Mesenchymal stem cell (in vitro differentiated cells and primary cell): ENCODE measurements at places on chromosomes 4 and X.
A peak's percentile ranks its signal among the peaks of the same experiment; 100 is the strongest.

DNA sequence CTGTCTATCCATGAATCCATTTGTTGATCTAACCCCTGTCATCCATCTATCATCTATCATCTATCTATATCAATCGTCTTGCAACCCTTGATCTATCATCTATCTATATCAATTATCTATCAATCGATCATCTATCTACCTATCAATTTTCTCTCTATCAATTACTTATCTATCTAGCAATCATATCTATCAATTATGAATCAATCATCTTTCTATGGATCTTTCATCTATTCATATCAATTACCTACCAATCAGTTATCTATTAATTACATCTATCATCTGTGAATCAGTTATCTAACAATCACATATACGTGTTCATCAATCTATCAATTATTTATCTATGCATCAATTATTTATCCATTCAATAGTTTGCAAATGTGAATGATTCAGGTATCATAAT lies 24.5 kb upstream of the ASMTL start:
- no peak for DNase-seq

DNA sequence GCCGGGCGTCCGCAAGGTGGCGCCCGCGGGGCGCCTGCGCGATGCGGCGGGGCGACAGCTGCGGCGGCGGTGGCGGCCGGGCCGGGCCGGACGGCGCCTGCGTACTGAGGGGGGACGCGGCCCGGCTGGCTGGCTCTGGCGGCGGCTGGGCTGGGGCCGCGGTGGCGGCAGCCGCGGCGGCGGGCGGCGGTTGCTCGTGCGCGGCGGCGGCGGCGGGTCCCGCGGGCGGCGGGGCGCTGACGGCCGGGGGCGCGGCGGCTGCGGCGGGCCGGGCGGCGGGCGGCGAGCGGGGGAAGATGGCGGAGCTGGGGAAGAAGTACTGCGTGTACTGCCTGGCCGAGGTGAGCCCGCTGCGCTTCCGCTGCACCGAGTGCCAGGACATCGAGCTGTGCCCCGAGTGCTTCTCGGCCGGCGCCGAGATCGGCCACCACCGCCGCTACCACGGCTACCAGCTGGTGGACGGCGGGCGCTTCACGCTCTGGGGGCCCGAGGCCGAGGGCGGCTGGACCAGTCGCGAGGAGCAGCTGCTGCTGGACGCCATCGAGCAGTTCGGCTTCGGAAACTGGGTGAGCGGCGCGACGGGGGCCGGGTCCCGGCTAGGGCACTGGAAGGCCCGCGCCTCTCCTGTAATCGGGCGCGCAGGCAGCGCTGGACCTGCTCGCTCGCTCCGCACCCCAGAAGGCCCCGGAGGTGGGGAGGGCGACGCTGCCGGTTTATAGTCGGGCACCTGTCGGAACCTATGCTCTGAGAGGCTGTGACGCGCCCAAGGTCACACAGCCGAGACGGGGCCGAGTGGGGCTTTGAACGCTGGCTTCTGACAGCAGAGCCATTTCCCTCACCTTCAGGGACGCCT lies at the start of gene TADA2B:
TSS of gene TADA2B (plus strand) at position 89 of the 853 bp plus-strand sequence. CDS start at position 297, 208 bp downstream.
- DNase-seq = peak; percentile 55

DNA sequence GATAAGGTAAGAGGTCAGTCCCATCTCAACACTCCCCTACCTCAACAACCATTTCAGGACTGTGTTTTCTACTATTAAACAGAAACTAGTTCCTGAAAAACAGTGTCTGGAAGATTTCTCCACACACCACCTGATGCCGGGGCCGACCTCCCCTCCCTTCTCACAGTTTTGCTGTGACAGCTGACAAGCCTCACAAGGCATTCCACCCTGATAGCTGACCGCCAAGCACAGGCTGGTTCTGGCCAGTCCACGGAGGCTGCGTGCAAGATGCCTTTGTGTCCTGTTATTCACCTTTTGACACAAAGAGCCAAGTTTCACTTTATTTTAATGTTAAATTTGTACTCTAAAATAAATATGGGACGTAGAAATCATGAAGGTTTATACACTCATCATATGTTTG lies 758.6 kb downstream of the PDHA2 start:
- no peak for DNase-seq

DNA sequence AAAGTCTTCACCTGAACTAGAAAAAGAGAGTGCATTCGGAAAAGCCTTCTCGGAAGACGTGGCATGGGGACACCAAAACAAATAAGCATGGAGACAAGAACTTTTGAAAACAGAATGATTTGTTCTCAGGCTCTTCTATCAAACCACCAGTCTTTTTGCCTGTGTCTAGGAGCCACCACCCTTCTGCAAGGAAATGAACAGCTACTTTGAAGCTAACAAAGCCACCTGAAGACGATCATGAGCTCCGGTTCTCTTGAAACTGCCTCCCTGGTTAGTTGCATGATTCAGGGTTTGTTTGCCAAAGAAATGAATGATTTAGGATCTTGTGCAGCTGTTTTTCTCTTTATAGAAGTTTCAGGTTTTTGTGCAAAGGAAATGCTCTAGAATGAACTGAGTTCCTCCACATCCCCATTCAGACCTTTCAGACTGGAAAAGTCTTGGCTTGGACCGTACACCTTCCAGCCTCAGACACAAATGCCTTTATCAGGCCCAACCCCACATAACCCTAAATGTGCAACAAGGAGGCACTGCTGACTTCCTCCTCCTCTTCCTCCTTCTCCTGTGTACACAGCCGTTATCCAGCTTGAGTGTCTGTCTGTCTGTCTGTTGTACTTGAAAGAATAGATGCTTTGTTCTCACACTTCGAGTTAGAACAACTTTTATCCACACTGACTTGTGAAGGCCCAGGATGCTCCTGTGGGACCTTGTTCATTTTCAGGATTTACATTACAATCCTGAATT lies 334.8 kb upstream of the KLF3 start:
- no peak for DNase-seq

- no peak for DNase-seq
Measured at GRCh38 chr4:177405508-177405907, 36.7 kb downstream of the AGA start.
